Left ventricle myocardium superior (tissue), 1 donor: ENCODE measurements at places on chromosomes 16 and 17. TPM values are rescaled to one million over a fixed set of nuclear protein-coding genes. Genes with fewer than 3 reads are reported as not detected.

Gene VKORC1
- total RNA-seq, result 39.9 TPM

Gene ELAC2
- 66.2 TPM for total RNA-seq

GRCh38 chr16:83817022-83817421, 9.2 kb downstream of the HSBP1 start:
- DNase-seq, result no peak

- DNase-seq, result peak; percentile 84
Observed at GRCh38 chr17:79810130-79811010, 13.5 kb upstream of the CBX8 start.

GRCh38 chr17:307741-308507, 44.7 kb downstream of the RPH3AL start:
- peak; percentile 69 for DNase-seq

DNA sequence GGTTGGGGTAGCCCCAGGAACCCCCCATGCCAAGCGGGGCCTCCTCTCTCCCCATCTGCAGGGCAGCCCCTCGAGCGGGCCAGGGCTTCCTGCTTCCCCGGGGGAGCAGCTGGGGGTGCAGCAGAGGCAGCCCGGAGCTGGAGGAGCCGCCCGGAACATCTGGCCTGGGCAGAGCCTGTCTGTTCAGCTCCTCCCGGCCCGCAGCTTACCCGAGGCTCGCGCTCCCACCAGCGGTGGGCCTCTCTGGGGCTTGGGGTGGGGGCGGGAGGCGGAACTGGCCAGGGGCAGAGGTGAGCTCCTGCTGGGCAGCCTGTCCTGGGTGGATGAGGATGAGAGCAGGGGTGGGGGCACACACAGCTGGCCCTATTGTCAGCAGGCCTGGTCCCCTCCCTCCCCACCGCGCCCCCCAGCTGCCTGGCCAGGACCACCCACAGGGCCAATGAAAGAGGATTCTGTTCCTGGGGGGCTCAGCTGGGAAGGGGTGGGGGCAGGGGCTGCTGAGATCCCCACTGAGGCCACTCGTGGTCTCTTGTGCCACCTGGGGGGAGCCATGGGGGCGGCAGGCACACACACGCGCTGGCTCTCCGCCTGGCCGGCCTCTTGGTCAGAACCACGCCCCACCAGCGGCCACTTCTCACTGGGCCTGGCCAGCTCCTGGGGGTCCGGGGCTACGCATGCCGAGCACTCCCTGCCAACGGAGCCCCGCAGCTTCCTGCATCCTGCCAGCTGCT, 34.7 kb downstream of the BAHCC1 start:
- peak; percentile 65 for DNase-seq

GRCh38 chr17:76278952-76279741, 14.0 kb downstream of the UBALD2 start:
- DNase-seq, result peak; percentile 94
